Caki2 (cell line): ENCODE measurements at places on chromosomes 6 and 20.

GRCh38 chr6:45789238-45789637 is 226.4 kb downstream of the CLIC5 start:
- DNase-seq, result no peak

GRCh38 chr6:166556863-166557322 is 29.6 kb downstream of the RAMACL start:
- peak; percentile 82 for DNase-seq

GRCh38 chr20:57667924-57668782 is 41.7 kb downstream of the PMEPA1 start:
- DNase-seq, result no peak

DNA sequence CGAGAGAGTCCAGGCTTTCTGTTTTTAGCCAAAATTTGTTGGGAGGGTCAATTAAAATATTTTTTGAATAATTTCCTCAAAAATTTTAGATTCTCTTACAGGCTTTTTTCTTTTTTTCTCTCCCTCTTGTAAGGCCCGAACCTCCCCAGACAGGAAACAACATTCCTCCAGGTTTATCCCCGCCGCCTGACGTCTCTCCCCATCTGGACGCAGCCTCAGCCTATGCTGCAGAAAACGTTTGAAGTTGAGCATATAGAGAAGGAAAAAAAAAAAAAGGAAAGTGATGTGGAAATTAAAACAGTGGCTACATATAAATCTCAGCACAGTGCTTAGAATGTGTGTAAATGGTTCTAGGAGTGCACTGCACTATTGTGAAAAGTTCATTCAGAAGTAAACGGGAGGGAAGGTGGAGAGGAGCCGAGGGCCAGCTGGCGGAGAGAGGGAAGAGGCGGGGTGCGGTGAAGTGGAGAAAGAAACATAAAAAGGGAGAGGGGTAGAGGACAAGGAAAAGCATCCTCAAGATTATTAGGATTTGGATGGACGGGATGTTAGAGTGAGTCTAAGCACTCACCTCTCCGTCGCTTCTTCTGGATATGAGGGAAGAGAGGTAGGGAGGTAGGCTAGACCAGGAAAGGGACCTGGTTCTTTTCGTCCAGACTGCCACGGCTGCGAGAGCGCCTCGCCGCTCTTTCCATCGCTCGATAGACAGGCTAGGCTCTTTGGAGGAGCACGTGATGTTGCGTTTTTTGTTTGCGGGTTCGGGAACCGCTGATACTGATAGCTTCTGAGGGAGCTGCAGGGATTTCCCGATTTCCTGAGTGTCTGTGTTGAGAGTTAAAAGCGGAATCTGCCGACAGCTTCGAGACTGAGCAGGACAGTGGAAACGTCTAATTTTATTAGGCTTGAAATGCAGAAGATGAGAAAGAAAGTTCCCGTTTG is 98.7 kb downstream of the TRIM27 start:
- no peak for DNase-seq

GRCh38 chr6:28167068-28167467 is 25.4 kb downstream of the ZKSCAN8 start:
- peak; percentile 30 for DNase-seq

DNA sequence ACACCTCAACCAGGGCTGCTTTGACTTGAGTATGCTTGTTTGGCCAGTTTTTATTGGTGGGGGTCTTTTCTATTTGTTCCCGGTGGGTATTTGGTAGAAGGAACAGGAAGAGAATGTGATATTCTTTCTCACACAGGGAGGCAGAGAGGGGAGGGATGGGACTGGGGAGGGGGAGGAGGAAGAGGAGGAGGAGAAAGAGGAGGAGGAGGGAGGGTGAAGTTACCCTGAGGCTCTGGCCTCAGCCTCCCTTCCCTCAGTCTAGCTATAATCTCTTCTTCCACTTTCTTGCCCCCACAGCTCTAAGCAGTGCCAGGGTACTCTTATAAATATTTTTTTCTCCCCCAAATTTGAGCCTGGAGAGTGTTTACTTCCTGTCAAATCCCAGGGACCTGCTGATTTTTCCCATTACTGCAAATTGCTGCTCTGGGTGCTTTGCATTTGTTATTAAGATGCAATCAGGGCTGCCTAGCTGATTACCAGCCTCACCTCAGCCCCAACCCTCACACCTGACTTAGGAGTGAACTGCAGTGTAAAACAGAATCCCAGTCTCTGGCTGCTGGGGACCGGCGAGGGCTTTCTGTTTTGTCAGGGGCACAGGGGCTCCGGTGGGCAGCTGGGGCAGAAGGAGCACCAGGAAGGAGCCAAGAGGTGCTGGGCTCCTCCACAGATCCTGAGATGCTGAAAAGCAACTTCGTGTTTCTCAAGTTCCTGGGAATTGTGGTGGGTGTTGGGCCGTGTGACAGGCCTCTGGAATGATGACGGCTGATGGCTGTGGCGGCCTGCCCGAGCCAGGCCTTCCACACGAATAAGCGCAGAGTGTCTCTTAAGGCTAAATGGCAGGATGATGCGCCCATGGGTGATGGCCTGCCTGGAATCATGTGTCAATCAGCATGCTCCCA is 141.4 kb downstream of the CD83 start:
- no peak for DNase-seq

- DNase-seq, result peak; percentile 59
Observed at GRCh38 chr6:31087494-31088089, 24.8 kb downstream of the C6orf15 start.

DNA sequence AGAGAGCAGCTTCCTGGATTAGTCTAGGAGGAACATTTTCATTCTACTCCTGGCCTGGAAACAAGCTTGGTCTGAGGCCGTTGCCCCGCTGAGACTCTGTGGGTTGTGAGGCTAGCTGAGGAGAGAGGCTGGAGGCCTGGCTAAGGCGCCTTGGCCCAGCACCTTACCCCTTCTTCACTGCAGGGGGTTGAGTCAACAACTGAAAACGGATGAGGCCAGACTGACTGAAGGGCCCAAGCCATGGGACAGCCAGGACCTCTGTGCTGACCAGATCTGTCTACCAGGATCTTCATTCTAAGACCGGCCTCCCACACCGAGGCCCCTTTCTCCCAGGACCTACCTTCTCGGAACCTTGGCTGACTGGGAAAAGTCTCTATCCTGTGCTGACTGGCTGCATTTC is 3.5 kb upstream of the AVP start:
- no peak for DNase-seq

DNA sequence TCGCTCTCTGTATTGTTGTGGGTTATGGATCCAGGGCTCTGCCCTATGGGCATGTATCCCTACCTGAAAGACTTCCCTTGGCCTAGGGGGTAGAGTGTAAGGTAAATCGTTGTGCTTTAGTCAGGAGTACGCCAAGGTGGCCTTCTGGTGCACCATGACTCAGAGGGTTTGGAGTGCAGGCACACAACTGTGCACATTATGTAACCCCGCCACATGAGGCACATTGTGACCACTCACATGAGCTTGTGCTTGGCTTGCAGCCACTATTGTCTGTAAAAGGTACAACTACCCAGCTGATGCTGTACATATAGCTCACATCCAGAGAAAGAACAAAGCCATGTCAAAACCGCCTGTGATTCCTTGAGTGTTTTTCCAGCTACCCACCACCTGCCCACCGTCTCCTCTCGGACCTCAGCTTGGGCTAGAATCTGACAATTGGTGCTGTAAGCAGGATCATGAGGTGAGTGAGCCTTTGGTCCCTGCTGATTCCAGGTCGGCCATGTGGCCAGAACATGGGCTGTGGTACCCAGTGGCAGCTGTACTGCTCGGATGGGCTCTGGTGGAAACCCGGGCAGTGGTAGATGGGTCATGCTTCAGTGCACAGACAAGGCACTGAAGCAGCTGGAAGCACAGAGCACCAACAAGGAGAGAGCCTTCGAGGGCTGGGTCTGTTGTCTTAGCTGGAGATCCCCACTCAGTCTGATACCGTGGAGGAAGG is 33.8 kb downstream of the HDDC2 start:
- peak; percentile 44 for DNase-seq

GRCh38 chr6:170378502-170378901 is 71.9 kb downstream of the FAM120B start:
- no peak for DNase-seq

DNA sequence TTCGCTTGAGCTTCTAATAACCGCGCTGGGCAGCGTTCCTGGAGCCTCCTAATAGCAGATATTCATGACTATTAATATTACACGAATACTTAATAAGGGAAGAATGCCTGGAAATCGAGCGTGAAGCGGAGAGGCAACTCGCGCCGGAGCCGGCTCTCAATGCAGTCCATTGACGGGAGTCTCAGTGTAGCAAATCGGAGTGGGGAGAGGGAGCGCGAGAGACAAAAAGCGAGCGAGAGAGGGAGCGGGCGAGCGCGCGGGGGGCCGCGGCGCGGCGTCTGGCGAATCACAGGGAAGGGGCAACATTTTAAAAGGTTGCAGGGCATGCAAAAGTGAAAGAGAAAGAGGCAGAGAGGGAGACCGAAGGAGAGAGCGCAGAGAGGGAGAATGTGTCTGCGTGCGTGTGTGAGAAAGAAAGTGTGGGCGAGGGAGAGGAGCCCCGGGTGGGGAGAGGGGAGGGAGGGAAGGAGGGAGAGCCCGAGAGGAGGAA is 2.9 kb downstream of the TFAP2A start:
- DNase-seq, result peak; percentile 94

- DNase-seq, result no peak
Observed at GRCh38 chr6:155264693-155265320, 994 bp downstream of the CLDN20 start.

DNA sequence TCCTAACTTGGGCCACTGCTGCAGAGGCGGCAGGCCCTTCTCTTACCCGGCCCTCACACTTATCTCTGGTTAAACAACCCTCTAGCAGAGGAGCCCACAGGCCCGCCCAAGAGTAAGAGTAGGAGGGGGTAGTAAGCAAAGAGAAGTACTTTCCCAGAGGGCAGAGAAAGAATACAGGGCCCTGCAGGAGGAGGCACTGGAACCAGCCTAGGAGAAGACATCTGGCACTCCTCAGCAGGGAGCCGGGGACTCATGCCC is 10.1 kb downstream of the MTCH1 start:
- no peak for DNase-seq

DNA sequence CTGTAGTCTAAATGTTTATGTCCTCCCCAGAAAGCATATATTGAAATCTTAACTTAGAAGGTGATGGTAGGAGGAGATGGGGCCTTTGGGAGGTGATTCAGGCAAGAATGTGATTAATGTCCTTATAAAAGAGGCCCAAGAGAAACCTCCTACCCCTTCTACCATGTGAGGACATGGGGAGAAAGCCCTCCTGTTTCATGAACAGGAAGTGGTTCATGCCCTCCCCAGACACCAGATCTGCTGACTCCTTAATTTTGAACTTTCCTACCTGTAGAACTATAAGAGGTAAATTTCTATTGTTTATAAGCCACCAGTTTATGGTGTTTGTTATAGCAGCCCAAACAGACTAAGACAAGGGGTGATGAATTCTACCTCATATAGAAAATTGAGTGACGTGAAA is 8.7 kb upstream of the ECT2L start:
- no peak for DNase-seq

- DNase-seq, result no peak
Observed at GRCh38 chr20:32832664-32833063, 12.9 kb downstream of the MAPRE1 start.

DNA sequence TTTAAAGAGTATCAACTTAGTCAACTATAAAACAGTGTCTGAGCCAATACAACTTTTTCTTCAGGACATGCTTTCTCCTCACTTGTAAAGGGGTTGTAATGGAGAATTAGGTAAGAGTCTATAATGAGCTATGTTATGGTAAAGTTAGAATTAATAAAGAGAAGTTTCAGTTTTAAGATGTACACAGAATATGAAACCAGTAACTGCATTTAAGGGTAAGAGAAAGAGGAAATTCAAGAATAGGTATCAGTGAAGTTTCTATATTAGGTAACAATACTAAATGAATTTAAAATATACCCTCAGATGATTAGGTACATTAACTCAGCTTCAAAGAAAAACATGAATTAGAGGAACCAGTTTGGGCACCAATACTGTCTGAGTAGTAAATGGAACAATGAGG is 1444.3 kb upstream of the ADGRB3 start:
- no peak for DNase-seq

DNA sequence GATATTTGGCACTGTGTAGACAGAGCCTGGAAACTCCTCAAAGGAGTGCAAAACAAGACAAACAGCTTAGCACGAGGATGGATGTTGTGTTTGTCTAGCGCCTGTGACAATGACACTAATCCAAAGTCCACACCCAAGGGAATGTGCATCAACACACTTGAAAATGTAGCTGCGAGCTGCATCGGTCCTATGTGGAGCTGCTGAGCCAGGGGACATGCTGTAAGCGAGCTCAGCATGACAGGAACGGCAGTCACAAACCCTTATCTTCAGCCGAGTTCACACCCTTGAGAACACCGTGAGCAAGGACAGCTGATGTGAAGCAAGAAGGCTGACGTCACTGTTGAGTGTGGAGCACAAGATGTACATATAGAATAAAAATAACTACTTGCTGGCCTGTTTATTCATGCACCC is 684.3 kb downstream of the QKI start:
- DNase-seq, result no peak

GRCh38 chr6:134640229-134640628 is 309.7 kb downstream of the ALDH8A1 start:
- DNase-seq, result no peak

GRCh38 chr6:96853083-96853482 is 15.8 kb upstream of the GPR63 start:
- no peak for DNase-seq

DNA sequence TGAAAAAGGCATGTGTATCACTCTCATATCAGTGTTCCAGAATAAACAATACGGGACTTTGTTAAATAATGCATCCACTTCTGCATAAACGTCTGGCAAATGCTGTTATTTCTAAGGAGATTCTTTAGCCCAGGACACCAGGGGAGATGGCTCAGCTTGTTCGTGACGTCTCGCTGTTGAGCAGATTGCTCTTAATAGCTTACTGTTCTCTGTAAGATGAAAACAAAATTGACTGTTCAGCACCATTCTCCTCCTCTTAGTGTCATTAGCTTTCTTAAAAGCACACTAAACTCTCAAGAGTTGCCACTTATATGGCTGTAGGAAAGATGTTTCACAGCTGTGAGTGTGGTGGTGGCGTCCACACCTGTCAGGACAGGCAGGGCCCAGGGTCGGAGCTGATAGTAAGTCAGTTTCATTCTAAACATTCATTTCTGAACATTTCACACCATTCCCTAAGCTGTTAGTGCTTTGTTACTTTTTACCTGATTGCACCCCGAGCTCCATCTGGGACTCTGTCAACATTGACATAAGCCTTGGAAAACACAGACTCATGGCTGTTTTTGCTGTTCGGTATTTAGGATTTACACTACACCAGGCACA is 132.1 kb downstream of the ZDHHC14 start:
- no peak for DNase-seq

DNA sequence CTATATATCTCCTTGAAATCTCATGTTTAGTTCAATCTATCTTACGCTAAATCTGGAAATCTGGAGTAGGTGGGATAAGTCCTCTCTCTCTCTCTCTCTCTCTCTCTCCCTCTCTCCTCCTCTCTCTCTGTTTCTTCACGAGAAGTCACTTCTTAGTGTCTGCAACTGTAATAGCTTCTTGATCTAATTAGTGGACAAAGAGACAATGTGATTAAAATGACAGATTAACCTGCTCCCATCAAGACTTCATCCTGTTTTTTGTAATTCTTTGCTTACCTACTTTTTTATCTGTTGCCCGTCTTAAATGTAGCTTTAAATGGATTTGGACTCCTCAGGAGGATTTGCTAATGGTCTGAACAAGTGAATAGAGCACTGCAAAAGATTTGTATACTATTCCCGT is 2.5 kb upstream of the FYN start:
- no peak for DNase-seq
